Mammary epithelial cell (primary cell): ENCODE measurements at places on chromosomes 3 and 15.

DNA sequence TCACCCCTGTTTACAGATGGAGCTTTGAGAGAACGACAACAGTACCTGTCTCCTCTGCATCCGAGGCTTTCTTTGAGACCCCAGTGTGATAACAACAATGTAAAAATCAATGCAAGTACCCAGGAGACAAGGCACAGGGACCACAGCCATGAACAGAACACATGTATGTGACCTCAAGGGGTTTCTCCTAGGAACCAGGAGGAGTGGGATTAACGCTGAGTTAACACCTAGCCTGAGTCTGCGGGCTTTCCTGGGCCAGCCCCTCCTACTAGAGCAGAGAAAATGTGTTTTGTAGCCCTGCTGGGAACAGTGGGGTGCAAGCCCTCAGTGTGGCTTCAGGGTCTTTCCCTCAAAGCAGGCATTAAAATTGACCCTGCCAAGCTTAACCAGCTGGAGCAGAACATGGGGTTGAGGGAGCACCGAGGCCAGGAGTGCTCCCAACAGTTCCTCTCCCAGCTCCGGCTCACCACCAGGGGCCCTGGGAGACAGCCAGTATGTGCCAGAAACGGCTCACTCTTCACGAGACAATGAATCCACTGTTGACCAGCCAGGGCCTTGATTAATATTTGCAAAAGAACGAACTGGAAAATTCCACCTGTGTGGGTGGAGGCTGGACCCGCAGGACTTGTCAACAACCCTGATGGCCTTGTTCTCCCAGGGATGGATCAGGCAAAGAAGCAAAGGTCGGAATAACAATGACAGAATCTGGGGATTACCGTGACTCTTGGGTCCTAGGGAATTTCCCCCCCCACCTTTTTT, 3.6 kb downstream of the CHDH start:
- peak; percentile 90 for DNase-seq

DNA sequence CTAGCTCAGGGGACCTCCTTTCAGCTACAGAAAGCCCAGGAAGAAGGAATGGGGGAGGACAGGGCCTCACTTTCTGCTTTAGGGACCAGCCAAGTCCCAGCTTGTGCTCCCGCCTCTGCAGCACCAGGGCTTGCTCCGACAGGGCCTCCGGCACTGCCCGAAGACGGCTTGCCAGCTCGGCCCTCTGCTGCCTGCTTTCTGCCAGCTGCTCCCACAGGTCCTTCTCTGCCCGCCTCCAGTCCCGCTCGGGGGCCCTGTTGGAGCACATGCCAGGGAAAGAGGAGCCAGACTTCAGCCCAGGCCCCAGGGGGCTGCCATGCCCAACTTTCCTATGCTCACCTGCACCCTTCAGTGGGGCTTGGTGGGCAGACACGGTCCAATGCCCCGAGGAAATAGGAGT, 4.3 kb upstream of the CLK3 start:
- peak; percentile 31 for DNase-seq

- DNase-seq: peak; percentile 48
Measured at GRCh38 chr3:14200841-14201240, 22.2 kb downstream of the LSM3 start.

DNA sequence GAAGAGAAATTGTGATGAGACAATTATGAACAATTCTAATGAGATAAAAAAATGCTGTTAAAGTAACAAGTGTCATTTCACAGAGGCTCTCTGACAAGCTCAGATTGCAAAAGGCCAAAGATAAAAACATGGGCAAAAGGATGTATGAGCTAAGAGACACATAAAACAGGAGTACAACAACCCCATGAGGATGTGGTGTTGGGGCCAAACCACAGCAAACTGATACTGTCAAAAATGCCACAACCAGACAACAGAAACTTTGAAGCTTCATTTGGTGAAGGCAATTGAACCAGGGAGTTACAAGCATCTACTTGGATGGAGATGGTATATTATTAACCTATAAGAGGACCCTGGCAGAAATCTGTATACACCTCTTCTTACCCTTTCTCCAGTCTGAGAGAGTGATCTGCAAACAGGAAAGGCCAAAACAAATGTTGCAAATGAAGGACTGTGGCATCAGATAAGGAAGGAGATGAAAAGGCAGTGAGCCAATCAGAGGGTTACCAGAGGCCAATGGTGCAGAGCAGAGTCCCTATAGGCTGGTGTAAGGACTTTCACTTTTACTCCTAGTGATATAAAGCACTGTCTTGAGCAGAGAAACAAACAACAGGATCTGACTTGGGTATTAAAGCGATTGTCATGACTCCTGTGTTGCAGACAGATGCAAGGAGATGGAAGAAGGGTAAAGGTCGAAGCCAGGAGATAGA, 659.0 kb downstream of the NTRK3 start:
- DNase-seq: no peak

GRCh38 chr3:50652709-50653108, 22.0 kb upstream of the DOCK3 start:
- peak; percentile 36 for DNase-seq

- DNase-seq: no peak
Measured at GRCh38 chr15:47786371-47786770, 69.1 kb downstream of the SEMA6D start.

DNA sequence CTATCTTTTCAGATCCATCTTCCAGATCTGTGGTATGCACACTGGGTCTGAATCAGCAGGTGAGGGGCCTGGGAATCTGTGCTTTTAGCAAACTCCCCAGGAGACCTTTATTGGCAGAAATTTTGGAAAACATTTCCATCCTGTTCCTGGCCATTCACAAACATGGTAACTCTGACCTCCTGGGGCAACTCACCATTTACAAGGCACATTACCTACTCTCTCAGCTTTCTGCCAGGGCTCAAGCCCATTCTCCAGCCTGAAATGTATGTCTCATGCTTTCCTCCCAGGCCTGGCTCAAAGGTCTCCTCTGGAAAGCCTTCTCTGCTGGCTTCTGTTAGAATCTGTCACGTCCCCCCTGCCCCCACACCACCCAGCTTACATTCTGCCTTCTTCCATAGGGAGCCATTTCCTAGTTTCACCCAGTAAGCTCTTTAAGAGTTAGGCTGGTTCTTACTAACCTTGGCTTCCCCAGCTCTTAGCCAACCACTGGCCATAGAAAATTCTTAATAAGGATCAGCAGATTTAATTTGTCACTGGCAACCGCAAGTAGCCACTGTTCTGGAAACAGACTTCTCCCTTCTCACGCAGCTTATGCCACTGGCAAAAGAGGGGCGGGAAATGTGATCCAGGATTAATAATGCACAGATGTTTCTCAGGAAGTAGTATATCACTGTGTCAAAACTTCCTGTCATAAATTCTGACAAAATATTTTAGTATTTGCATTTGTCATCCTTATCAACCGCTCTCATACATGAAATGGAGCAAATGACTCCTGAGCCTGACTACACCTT, 55.0 kb downstream of the RORA start:
- no peak for DNase-seq

GRCh38 chr3:45065373-45065720, 39.2 kb downstream of the CLEC3B start:
- no peak for DNase-seq

GRCh38 chr3:45126730-45127129, 19.4 kb downstream of the CDCP1 start:
- DNase-seq: peak; percentile 68

- no peak for DNase-seq
Measured at GRCh38 chr3:195239121-195239520, 31.8 kb downstream of the XXYLT1 start.

DNA sequence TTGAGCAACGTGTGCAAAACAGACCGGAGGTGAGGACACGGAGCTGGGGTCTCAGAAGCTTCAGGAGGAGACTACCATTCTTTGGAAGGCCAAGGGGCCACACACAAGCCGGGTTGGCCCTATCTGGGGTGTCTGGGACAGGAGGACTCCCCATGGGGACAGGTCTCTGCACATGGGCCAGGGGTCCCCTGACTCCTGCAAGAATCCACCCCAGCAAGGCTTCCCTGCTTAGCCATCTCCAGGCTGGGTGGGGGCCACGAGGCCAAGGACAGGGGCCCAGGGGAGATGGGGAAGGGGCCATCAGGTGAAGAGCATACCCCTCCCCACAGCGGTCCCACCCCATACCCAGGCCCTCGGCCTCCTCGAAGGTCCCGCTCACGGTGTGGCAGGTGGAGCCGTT, 38.5 kb downstream of the ADAMTS7 start:
- no peak for DNase-seq

DNA sequence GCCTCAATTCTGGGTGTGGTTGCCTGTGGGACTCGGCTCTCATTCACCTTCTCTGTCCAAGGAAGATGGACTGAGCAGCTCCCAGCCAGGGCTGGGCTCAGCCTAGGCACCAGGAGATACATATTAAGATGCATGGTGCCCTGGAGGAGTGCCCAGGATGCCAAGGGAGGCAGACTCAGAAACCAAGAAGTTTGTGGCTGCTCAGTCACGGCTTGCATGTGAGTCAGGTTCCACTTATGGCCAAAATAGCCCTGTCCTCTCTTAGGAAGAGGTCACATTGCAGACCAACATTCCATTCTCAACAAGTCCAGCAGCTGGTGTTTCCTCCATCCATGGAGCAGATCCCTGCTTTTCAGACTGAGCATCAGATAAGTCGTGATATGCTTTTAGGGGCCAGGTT, 21.8 kb downstream of the CDCP1 start:
- DNase-seq: peak; percentile 90

DNA sequence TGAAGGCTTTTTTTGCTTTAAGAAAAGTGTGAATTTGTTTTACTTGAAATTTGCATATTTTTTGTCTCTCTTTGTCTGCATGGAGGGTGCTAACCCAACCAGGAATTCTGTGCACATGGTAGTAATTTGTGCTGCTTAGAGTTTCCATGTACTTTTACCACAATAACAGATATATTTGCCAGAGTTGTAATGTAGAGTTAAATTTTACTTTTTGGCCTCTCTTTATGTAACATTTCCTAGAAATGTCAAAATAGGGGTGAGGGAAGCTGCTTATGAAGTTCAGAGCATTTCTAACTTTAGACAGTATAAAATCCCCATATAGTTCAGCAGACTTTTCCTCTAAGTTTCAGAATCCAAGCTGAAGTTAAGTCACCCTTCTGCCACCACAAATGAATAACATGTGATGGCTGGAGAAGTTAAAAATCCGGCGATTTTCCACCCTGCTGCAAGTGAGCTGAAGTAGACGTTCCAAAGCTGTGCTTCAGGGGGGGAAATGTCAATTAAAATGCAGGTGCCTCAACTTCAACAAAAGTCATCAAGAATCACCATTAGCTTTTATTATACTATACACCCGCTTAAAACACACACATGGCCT, 385.7 kb upstream of the NR2F2 start:
- no peak for DNase-seq

- no peak for DNase-seq
Measured at GRCh38 chr3:49568965-49569364, 14.7 kb downstream of the BSN start.

- no peak for DNase-seq
Measured at GRCh38 chr3:133152681-133153220, 114.6 kb downstream of the TMEM108 start.

GRCh38 chr3:169497567-169498257, 165.8 kb downstream of the MECOM start:
- DNase-seq: peak; percentile 72

- DNase-seq: no peak
Measured at GRCh38 chr3:100155128-100155527, 40.8 kb upstream of the FILIP1L start.

DNA sequence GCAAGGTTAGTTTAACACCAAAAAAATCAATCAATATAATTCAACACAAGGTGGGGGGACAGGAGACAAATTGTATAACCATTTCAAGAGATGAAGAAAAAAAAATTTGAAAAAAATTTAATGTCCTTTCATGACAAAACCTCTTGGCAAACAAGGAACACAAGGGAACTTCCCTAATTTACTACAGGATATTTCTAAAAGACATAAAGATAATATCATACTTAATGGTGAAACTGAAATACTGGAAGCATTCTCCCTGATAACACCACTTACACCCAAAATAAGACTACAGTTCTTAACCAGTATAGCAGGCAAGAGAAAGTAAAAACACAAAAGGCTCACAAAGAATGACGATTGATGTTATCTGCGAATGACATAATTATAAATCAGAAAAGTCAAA, 44.7 kb downstream of the IFT57 start:
- no peak for DNase-seq

DNA sequence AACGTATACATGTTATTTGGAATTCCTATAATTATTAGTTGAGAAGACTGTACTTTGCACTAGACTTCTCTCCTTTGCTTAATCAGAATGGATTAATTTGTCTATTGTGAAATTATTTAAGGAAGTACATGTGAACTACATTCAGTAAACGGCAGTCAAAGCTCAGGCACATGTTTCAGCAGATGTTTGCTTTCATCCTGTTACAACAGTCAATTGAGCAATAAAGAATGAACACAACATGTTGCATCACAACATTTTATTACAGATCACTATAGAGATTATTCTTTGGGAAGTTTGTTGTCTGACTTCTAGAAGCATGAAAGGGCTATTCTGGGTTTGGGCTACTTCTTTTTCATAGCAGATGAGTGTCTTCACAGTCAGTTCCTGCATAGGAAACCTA, 39.2 kb downstream of the RAB27A start:
- peak; percentile 75 for DNase-seq

DNA sequence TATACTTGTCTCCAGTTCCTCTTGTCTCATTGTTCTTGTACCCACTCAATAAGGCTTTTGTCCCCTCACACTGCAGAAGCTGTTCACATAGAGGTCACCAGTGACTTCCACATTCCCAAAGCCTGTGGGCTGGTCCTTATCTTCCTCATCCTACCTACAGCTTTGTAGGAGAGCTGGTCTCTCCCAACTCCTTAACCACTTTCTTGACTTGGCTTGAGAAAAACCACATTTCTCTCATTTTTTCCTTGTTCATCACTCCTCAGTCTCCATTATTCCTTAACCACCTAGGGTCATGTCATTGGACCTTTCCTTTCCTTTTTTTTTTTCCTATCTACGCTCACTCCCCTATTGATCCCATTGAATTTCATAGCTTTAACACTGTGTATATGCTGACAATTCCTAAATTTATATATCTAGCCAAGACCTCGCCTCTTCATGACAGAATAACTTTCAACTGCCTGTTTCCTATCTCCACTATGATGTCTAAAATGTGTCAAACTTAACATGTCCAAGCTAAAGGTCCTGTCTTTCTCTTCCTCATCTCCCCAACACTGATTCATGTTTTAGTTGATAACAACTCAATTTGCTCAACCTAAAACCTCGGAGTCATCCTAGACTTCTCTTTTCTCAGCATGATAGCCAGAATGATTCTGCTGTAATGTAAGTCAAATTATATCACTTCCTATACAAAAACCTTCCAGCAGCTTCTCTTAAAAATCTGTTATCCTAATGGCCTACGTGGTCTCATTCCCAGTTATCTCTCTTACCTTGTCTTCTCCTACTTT, 49.5 kb downstream of the CEP63 start:
- DNase-seq: no peak

GRCh38 chr3:36597422-36597821, 166.9 kb downstream of the DCLK3 start:
- peak; percentile 66 for DNase-seq

DNA sequence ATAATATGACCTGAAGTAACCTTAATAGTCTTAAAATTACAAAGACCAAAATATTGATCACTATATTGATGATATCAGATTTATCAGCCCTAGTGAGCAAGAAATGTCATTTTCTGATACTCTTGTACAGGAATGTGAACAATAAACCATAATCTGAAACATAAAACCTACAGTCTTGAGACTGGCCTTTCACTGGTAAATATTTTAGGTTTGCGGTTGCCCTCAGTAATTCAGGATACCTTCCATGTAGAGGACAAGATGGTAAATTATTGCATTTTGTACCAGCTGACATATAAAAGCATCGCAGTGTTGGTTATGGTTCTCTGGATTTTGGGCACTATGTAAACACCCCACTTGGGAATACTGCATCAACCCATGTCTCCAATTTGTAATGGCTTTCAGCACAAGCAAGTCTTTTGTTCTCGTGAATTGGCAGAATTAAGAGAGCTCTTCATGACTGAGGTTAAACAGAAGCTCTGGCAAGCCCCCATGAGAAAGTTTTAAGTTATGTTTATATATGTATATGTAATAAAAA, 128.5 kb downstream of the LMLN start:
- no peak for DNase-seq
